ENCODE measurements at places on chromosomes 12 and 14. TPM values are rescaled to one million over a fixed set of nuclear protein-coding genes. Genes with fewer than 3 reads are reported as not detected.
A peak's percentile ranks its signal among the peaks of the same experiment; 100 is the strongest.

Gene CLEC2D
- total RNA-seq = 1.3 TPM

Gene SLCO1B1
- not detected for total RNA-seq

Gene MED13L
- 76.7 TPM for total RNA-seq

Gene AQP2
- total RNA-seq = not detected

Gene SPSB2
- 2.4 TPM for total RNA-seq

Gene KRT79
- total RNA-seq = not detected

Gene P2RX2
- not detected for total RNA-seq

Gene AGAP2
- 4.4 TPM for total RNA-seq

Gene IFNG-AS1
- total RNA-seq = not detected

DNA sequence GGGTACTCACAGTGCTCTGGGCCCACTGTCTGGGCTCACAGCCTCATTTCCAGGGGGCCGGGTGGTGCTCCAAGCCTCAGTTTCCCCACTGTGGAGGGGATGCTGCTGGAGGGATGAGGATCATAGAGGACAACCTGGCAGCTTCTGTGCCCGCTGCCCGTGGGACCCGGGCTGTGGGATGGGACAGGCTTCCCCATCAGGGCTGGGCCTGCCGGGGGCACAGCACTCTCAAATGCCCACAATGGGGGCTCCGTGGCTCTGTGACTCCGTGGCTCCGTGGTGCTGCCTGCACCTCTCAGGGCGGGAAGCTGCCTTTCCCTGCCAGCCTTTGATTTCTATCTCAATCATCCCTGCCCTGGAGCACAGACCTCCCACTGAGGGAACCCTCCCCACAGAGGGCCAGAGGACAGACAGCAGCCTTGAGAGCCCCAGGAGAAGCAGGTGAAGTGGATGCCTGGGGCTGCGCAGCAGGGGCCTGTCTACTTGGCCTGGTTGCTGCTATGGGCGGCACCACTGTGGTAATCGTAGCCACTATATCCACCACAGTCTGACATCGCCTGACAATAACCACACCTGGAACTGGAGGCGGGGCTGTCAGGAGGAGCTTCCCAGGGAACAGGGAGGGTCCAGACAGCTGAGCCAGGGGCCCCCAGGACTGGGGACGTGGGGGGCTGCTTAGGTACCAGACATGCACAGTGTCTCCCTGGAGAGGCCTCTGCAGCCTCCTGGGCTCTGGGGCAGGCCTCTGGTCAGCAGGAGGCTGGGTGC is 375.9 kb downstream of the TMEM121 start:
- H3K4me3 ChIP-seq = no peak overlapping the region
- no peak overlapping the region for H3K27ac ChIP-seq
- no peaks in the 10 kb centered on the region for H3K27me3 ChIP-seq

DNA sequence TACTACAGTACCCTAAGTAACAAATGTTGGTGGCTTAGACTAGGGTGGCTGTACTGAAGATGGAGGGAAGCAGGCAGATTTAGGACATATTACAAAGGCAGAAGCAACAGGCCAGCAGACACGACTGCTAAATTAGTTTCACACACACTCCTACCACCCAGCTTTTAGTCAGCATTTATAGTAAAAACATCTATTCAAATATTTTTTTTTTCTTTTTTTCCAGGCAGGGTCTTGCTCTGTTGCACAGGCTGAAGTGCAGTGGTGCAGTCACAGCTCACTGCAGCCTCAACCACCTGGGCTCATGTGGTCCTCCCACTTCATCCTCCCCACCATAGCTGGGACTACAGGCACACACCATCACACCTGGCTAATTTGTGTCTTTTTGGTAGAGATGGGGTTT is 72.9 kb downstream of the CDK17 start:
- no peak overlapping the region for H3K4me3 ChIP-seq
- no peaks in the 10 kb centered on the region for H3K27me3 ChIP-seq
- DNase-seq = no peak
- peak overlapping the region; percentile 47 for H3K27ac ChIP-seq
- H3K4me1 ChIP-seq = peaks cover 14% of the 10 kb centered on the region

GRCh38 chr12:69130064-69130463 is 109.3 kb upstream of the CPSF6 start:
- H3K36me3 ChIP-seq = no peaks in the 10 kb centered on the region
- no peaks in the 10 kb centered on the region for H3K27me3 ChIP-seq
- H3K4me3 ChIP-seq = no peak overlapping the region
- H3K4me1 ChIP-seq = no peaks in the 10 kb centered on the region
- H3K27ac ChIP-seq = no peak overlapping the region
- DNase-seq = no peak

- H3K4me1 ChIP-seq = peaks cover 39% of the 10 kb centered on the region
- DNase-seq = no peak
- no peaks in the 10 kb centered on the region for H3K36me3 ChIP-seq
- no peaks in the 10 kb centered on the region for H3K27me3 ChIP-seq
Measured at GRCh38 chr12:120902846-120903411, 1.2 kb downstream of the SPPL3 start.

GRCh38 chr12:52873832-52874572 is 25.2 kb upstream of the KRT78 start:
- H3K36me3 ChIP-seq = no peaks in the 10 kb centered on the region
- H3K27ac ChIP-seq = peak overlapping the region; percentile 52
- H3K4me3 ChIP-seq = peak overlapping the region; percentile 61
- H3K27me3 ChIP-seq = peaks cover 14% of the 10 kb centered on the region
- no peaks in the 10 kb centered on the region for H3K4me1 ChIP-seq

- peaks cover 87% of the 10 kb centered on the region for H3K4me1 ChIP-seq
- peak overlapping the region; percentile 99 for H3K27ac ChIP-seq
- no peaks in the 10 kb centered on the region for H3K27me3 ChIP-seq
Measured at GRCh38 chr12:120241561-120242274, 23.8 kb downstream of the PXN start.

DNA sequence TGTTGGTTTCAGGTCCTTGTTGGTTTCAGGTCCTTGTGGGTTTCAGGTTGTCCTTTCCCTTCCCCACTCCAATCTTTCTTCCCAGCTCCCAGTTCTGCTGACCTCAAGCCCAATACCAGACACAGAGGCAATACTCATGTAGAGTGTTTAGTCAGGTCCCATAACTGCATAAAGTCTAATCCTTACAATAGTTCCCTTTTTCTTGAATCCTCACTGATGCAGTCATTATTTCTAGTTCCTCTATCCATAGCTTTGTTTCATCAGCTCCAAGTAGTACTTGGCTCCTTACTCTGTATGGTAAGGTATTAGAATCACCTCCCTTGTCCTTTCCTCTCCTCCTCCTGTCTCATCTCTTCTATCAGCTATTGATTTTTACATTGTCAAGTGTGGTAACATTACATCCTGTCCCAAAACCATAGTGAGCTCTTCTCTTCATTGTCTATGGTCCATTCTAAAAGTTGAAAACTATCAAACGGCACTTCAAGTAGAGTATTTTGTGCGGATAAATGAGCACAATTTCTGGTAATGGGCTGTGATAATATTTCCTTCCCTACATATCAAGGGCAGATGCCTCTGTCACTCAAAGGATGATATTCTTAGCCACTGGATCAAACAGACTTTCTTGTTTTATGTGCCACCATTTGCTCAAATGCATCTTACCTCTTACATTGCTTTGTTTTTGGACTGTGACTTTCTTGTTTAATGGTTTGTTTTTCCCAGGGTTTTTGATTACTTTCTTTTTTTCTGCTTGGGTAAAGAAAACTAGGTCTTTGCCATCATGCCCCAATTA is 57.2 kb upstream of the JDP2 start:
- H3K4me1 ChIP-seq = peaks cover 31% of the 10 kb centered on the region
- H3K4me3 ChIP-seq = no peak overlapping the region
- no peak for DNase-seq
- peak overlapping the region; percentile 72 for H3K27ac ChIP-seq
- H3K36me3 ChIP-seq = no peaks in the 10 kb centered on the region
- H3K27me3 ChIP-seq = no peaks in the 10 kb centered on the region

GRCh38 chr12:124196236-124196635 is 98.7 kb upstream of the RFLNA start:
- no peaks in the 10 kb centered on the region for H3K27me3 ChIP-seq
- no peaks in the 10 kb centered on the region for H3K4me1 ChIP-seq
- no peak overlapping the region for H3K27ac ChIP-seq
- no peak for DNase-seq

GRCh38 chr14:102028733-102029132 is 58.1 kb downstream of the HSP90AA1 start:
- H3K27ac ChIP-seq = no peak overlapping the region
- H3K4me3 ChIP-seq = no peak overlapping the region
- no peaks in the 10 kb centered on the region for H3K4me1 ChIP-seq
- H3K27me3 ChIP-seq = no peaks in the 10 kb centered on the region
- peaks cover 100% of the 10 kb centered on the region for H3K36me3 ChIP-seq

DNA sequence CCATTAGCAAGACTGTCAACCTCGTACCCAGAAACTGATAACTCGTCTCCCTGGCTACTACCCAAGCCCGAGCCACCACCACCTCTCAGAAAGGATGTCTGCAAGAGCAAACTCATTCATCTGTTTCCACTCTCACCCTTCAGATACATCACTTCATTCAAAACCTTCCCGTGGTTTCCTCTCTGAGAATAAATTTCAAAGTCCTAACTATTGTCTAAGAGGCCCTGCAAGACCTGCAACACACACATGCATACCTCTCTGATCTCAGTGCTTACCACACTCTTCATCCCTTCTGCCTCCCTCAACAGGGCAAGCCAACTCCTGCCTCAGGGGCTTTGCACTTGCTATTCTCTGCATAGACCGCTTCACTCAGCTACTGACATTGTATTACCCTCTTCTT is 40.6 kb downstream of the PPP1R13B start:
- H3K27ac ChIP-seq = no peak overlapping the region
- no peak overlapping the region for H3K4me3 ChIP-seq
- no peaks in the 10 kb centered on the region for H3K36me3 ChIP-seq

GRCh38 chr12:94898388-94898787 is 105.1 kb downstream of the NDUFA12 start:
- H3K4me1 ChIP-seq = no peaks in the 10 kb centered on the region
- no peaks in the 10 kb centered on the region for H3K27me3 ChIP-seq
- DNase-seq = no peak
- H3K4me3 ChIP-seq = no peak overlapping the region
- no peaks in the 10 kb centered on the region for H3K36me3 ChIP-seq

GRCh38 chr12:62263232-62263631 is 3.0 kb downstream of the USP15 start:
- H3K27ac ChIP-seq = no peak overlapping the region
- H3K36me3 ChIP-seq = no peaks in the 10 kb centered on the region
- H3K4me3 ChIP-seq = no peak overlapping the region
- DNase-seq = no peak

DNA sequence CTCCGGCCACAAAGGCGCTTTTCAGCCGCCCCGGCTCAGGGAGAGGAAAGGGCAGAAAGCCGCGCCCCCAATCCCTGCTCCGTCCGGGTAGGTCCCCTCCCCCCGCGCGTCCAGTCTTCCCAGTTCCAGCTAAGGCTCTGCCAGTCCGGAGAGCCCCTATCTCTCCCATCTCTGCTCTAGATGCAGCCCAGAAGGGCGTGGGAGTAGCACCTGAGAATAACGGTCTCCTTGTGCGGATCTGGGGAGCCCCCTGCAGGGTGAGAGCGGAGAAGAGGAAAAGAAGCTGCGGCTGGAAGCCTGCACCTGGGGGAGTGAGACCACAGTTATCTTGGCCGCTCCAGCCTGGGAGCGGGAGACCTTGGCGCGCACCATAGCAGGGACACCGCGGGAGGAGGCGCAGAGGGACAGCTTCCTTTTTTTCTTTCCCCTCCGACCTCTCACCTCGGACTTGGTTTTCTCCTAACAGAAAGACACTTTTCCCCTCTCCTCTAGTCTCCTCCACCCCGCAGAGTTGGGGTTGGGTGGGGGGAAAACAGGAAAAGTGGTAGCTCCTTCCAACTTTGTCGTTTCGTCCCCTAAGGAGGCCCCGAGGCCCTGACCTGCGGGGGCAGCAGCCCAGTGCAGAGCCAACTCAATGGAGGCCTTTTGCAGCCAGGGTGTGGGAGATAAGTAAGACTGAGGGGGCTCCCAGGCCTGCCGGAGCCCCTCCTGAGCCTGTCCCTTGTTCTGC is 2.4 kb downstream of the DHH start:
- peak overlapping the region; percentile 46 for H3K4me3 ChIP-seq
- peaks cover 22% of the 10 kb centered on the region for H3K4me1 ChIP-seq

DNA sequence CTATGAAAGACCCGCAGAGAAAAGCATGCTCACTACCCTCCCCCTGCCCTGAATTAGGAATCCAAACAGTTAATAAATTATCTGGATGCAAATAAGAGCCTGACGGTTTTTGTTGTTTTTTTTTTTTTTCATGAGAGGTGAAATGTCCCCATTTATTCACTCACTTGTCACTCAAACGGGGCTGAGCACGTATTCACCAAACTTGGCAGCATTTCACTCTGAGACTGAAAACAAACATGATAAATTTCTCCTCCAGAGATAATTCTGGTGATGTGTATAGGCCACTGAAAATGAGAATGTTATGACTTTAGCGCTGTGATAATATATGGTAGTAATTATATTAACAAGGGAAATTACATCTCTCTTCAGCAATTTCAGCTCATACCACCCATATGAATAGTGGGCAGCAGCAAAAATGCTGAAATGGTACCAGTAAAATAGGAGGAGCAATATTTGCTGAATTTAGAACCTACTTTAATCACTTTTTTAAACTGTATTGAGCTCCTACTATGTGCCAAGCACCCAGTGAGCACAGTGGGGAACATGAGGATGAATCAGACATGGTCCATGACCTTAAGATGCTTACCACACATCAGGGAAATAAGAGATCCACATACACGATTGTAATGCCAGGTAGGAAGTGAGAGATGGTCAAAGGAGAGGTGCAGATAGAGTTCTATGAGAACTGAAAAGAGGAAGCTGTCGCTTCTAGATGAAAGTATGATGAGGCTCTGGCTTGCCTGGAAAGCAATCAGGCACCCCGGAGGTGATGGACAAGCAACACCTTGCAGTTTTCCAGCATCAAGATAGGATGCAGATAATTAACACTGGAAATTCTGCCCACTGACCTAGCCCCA is 286.5 kb upstream of the TMPO start:
- H3K4me1 ChIP-seq = no peaks in the 10 kb centered on the region
- no peaks in the 10 kb centered on the region for H3K27me3 ChIP-seq
- no peak overlapping the region for H3K27ac ChIP-seq
- DNase-seq = no peak

- H3K4me1 ChIP-seq = peaks cover 9% of the 10 kb centered on the region
- no peak overlapping the region for H3K4me3 ChIP-seq
- no peak overlapping the region for H3K27ac ChIP-seq
- H3K27me3 ChIP-seq = no peaks in the 10 kb centered on the region
- H3K36me3 ChIP-seq = no peaks in the 10 kb centered on the region
Measured at GRCh38 chr14:73438993-73439392, 19.4 kb downstream of the NUMB start.

- H3K27ac ChIP-seq = no peak overlapping the region
- no peak for DNase-seq
- no peaks in the 10 kb centered on the region for H3K4me1 ChIP-seq
- H3K36me3 ChIP-seq = peaks cover 56% of the 10 kb centered on the region
- no peaks in the 10 kb centered on the region for H3K27me3 ChIP-seq
- H3K4me3 ChIP-seq = no peak overlapping the region
Measured at GRCh38 chr12:14454098-14454907, 88.8 kb downstream of the ATF7IP start.

GRCh38 chr12:123141615-123142517 is 9.0 kb downstream of the PITPNM2 start:
- H3K4me1 ChIP-seq = peaks cover 25% of the 10 kb centered on the region
- H3K27ac ChIP-seq = peak overlapping the region; percentile 48
- peak; percentile 71 for DNase-seq
- H3K36me3 ChIP-seq = no peaks in the 10 kb centered on the region

Data from psoas muscle (tissue), 8 donors.